Brain pericyte (primary cell): ENCODE measurements at places on chromosomes 12 and 14.

GRCh38 chr12:106062693-106063092, 76.1 kb downstream of the NUAK1 start:
- DNase-seq = no peak

GRCh38 chr14:75609116-75609515, 30.7 kb downstream of the FLVCR2 start:
- DNase-seq = no peak

DNA sequence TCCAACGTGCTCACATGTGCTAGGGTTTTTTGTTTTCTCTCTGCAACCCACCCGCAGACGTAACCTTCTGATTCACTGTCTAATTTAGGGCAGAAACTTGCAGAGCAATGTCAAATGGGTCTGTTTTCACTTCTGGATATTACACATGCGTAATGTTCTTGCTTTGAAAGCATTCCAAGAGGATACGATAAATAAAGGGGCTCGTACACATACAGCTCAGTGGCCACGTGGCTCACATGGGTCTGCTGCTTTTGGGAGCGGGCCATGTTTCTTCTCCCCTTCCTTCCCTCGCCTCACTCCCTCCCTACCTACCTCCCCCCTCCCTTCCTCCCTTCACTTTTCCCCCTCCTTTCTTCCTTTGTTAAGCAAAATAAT, 23.4 kb downstream of the CACNA1C start:
- DNase-seq = no peak

- DNase-seq = no peak
Observed at GRCh38 chr12:62761658-62762057, 173.3 kb downstream of the PPM1H start.

GRCh38 chr12:31118347-31119191, 44.9 kb downstream of the DDX11 start:
- no peak for DNase-seq

DNA sequence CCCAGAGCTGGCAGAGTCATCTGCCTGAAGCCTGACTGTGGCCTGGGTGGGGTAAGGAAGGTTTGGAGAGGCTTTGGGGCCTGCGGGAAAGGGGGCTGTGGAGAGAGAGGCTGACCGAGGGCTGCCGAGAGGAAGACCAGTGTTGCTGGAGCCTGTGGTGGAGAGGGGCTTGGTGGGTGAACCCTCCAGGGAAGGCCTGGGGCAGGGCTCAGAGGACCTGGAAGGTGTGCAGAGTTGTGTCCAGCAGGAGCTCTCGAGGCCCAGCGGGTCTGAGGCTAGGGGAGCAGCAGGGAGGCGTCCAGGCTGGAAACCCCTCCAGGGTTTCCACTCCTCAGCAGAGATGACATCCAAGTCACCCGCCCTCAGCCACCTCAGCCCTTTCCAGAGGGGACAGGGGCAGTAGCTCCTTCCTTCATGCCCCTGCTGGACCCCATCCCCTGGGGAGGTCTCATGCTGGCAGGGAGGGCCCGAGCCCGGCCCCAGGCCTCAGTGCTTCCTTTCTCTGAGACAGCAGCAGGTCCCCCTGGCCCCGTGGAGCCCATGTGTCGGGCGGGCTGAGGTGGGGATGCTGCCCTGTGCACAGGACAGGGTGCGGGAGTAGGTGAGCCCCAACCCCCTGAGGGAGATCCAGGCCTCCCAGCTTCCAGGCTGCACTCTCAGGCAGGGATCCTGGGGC, 8.4 kb downstream of the CEP170B start:
- DNase-seq = no peak

GRCh38 chr12:27967551-27968054, 4.9 kb downstream of the PTHLH start:
- DNase-seq = no peak

DNA sequence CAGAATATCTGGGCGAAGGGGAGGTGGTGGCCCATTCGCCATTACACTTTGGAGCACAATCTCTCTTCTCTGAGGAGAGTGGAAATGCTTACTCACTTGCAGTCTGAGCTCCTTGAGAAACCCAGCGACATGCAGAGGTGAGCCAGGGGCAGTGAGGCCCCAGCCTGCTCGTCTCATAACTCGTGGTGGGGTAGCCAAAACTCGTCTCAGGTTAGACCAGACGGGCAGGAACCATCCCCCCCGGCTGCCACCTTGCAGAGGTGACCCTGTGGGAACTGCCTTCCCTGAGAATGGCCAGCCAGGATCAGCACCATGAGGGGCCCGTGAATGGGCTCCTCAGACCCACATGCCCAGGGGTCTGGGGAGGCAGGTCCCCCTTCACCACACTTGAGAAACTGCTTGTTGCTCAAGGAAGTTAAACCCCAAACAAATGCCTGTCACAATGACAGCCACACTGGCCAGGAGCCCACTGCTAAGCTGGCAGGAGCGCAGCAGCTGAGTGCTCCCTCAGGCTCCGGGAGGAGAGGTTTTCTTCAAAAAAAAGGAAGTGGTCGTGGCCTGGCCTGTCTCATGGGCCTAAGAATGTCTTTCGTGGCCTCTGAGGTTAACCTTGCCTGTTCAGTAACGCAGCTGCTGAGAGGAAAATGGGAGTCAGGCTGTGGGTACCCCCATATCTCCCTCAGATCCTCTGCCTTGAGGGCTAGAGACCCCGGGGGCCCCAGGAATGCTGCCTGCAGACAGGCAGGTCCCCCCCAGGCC, 9.2 kb upstream of the ALDH2 start:
- DNase-seq = no peak

DNA sequence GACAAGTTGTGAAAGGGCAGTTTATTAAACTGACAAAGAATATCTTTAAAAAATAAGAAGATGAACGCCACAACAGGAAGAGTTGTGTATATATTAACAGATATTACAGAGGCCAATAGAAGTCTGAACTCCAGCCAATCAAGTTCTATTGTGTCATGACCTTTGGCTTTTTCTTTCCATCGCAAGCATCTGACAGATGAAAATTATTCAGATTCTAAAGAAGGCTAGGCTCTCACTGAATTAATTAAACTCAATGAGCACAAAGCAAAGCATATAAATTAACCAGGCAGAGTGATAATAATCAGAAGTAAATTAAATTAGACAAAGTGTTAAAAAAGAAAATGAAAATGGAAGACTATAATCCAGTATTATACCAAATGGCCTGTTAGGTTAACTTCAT, 62.0 kb upstream of the PYGL start:
- no peak for DNase-seq

- DNase-seq = no peak
Observed at GRCh38 chr14:63543826-63544406, 739 bp upstream of the PPP2R5E start.

DNA sequence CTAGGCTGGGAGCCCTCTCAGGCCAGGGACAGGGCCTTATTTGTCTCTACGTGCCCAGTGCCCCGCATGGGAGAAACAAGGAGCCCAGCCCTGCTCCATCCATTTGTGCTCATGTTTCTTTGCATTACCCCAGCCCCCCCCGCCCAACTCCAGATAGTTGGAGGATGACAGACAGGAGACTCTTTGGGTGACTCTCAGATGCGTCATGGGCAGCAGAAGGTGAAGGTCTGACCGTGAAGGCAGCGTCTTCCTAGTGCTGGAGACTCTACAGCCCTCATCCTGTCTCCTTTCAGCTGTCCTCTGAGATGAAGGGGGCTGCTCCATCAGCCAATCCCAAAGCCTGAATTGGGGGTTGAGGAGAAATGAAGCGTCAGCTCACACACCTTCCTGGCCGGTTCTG, 283 bp upstream of the PSMB11 start:
- DNase-seq = no peak

DNA sequence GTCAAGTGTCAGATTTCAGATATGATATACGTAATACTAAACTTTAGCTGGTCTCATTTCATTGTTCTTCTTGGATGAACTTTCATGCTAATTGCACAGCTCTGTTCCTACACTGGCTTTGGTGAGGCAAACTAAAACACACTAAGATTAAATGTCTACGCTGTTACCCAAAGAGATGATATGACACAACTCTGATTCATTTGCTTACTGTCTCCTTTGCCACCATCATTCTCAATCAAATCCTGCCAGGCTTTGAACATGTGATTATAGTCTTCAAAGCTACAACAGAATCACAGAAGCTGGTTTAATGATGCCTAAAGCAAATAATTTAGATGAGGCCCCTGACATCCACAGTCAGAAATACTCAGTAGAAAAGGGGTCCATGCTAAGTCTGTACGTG, 37.7 kb downstream of the MDGA2 start:
- no peak for DNase-seq

- DNase-seq = no peak
Observed at GRCh38 chr12:53078425-53079225, 565 bp downstream of the SPRYD3 start.

- DNase-seq = no peak
Observed at GRCh38 chr14:104598039-104598909, 6.3 kb downstream of the TMEM179 start.

DNA sequence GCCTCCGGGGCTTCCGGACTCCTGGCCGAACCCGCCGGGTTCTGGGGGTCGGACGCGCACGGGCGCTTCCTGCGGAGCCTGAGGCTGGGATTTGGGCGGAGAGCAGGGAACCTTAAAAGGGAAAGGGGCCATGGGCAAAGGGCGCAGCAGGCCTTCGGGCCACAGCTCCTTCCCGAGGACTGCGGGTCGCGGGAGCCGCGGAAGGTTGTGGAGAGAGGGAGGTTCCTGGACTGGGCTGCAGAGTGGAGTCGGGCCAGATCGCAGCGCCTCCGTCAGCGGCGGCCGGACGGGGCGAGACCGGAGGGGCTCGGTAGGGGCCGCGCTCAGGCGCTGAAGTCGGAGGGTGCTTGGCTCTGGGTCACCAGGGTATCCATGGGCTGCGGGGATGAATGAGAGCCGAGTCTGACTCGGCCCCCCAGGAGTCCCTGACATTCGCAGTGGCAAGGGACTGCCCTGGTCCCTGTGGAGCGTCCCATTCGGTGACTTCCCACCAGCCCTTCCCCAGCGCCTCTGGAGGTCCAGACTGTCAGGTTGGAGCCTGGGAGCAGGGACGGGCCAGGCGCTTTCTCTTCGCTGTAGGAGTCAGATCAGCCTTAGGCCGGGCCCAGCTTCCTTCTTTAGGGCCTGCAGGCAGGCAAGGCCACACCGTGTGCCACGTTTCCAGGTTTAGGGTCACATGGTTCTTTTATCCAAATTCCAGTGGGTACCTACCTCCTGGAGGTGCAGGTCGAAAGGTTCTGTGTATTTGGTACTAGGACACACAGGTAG, 938 bp upstream of the SLC25A29 start:
- DNase-seq = no peak

DNA sequence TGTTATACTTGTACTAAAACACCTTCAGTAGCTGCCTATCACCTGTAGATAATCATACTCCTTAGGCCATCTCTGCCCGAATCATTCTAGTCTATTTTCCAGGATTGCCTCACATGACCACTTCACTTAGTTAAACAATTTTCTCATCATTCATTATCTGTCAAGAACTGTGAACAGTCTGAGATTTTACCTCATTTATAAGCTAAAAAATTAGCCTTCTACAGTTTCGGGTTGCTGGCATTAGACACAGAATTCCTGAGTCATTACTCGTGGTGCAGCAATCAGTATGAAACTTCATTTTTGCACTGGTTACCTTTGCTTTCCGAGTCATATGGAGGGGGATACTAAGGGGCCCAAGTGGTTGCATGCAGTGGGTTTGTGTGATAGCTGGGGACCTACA, 57.6 kb upstream of the OTOGL start:
- DNase-seq = no peak

GRCh38 chr12:83470749-83471148, 784.0 kb downstream of the TMTC2 start:
- DNase-seq = no peak

- no peak for DNase-seq
Observed at GRCh38 chr14:62015243-62015642, 253.0 kb downstream of the SNAPC1 start.

DNA sequence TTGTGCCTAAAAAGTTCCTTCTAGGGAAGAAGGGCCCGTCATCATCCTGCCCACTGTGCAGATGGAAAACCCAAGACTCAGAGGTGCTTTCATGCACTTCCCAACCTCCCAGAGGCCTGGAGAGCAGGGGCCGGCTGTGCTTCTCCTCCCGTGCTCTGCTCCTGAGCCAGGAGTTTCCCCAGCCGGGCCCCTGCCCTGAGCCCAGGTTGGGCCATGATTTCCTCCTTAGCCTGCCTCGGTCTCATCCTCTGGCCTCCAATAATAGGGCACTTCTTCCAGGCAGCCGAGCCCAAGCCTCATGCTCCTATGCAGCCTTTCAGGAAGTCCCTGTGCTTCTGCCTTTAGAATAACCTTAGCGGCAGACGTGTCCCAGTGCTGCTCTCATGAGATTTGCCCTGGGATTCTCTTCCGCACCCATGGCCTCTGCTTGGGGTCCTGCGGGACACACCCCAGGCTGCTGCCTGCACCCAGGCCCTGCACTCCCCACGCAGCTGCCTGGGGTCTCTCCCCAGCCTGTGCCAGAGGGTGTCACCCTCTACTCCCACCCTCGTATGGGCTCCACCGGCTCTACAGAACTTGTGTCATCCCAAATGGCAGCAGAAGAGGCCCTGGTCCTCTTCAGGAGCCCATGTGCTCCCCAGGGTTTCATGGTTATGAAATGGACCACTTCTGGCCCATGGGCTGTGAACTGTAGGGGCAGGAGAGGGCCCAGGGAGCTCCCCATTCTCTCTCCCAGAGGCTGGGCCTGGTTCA, 359.3 kb downstream of the ADGRD1 start:
- DNase-seq = no peak

GRCh38 chr12:25126101-25126500, 68.9 kb downstream of the DNAI7 start:
- no peak for DNase-seq

DNA sequence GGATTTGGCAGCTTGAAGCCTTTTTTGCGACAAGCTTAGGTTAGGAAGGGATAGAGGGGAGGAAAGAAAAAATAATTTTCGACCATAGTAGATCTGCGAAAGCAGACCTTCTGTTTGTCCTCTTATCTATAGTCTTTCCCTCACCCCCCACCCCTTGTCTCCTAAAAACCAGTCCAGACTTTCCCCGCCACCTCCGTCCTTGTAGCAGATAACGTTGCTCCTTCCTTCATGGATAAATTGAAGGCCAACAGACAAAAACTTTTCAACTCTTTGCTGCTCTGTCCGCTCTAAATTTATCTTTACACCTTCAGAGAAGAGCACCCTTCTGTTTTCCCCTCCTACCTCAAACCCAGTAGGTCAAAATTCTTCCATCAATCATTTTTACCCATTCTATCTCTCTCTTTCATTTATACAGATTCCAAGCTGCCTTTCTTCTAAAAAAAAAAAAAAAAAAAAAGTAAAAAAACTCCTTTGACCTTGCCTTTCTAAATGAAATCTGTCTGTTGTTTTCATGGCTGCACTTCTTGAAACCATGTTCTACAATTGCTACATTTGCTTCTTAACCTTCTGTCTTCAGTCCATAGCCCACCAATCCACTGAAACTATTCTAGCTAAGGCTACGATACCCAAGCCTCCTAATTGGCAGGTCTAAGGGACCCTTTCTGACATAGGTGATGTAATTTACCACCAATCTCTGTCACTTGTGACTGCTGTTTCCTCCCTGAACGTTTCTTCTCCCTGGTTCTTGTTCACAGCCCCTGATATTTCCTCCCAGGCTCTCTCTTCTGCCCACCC, 11.1 kb upstream of the NEMF start:
- no peak for DNase-seq

DNA sequence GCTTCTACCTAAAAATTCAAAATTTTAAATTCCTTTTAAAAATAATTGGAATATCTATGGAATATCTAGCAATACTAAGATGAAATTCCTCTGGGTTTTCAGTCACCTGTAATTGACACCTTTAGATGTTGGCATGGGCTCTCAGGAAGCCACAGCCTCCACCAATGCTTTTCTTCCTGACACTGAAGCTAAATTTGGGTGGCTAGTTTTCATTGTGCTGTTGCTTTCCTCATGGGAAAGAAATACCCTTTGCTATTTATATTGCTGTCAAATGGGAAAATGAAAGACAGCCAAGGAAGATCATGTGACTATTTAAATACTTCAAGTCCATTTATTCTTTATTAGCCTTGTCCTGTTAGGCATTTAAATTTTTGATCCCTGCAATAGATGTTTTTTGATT, 313.0 kb downstream of the NAV3 start:
- DNase-seq = no peak
